Right lung (tissue), 10 donors: ENCODE measurements at places on chromosomes 12 and 14. TPM values are rescaled to one million over a fixed set of nuclear protein-coding genes. Genes with fewer than 3 reads are reported as not detected.
A peak's percentile ranks its signal among the peaks of the same experiment; 100 is the strongest.

Gene TCTN2
- polyA plus RNA-seq = 23.7 TPM

DNA sequence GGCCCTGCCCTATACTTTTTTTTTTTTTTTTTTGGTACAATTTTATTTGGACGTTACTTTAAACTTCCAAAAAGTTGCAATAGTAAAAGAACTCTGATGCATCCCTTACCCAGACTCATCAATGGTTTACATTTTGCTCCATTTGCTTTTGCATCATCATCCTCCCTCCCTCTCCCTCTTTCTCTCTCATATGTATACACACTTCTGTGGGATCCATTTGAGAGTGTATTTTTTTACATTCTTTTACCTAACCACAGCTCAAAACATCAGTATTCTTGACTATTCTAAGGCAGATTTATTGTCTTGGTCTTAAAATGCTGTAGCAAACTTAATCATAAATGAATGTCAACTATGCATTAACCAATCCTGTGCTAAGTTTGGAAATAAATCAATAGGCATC is 111.6 kb downstream of the PRICKLE1 start:
- no peak for DNase-seq

Gene CHGA
- 2.4 TPM for polyA plus RNA-seq

- DNase-seq = peak; percentile 51
Observed at GRCh38 chr12:116346741-116347140, 69.2 kb upstream of the MED13L start.

Gene UNC79
- polyA plus RNA-seq = 0.52 TPM

- DNase-seq = no peak
Observed at GRCh38 chr12:51744235-51744634, 104.3 kb downstream of the FIGNL2 start.
